Left hindlimb (tissue), 1 donor: ENCODE measurements at places on chromosomes 6 and 20.

GRCh38 chr6:43847741-43848630 is 78.0 kb downstream of the VEGFA start:
- DNase-seq: no peak

- no peak for DNase-seq
Measured at GRCh38 chr20:57611586-57612311, 8.5 kb downstream of the ZBP1 start.

DNA sequence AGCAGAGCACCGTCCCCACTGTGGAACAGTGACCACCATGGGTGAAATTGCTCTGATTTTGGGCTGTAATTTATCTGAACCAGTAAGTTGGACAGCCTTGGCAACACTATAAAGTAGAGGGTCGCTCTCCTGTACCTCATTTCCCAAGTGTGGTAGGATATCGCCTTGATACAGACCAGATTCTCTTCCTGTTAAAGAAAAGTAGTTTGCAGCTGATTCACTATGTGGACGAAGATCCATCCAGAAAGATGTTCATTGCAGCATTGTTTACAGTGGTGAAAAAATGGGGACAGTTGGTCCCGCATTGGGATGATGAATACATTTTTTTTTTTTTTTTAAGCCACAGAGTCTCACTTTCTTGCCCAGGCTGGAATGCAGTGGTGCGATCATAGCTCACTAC is 74.3 kb downstream of the SLX4IP start:
- no peak for DNase-seq

- DNase-seq: no peak
Measured at GRCh38 chr6:163311830-163312229, 102.7 kb upstream of the QKI start.

- DNase-seq: no peak
Measured at GRCh38 chr20:61066526-61066925, 185.5 kb upstream of the CDH4 start.

DNA sequence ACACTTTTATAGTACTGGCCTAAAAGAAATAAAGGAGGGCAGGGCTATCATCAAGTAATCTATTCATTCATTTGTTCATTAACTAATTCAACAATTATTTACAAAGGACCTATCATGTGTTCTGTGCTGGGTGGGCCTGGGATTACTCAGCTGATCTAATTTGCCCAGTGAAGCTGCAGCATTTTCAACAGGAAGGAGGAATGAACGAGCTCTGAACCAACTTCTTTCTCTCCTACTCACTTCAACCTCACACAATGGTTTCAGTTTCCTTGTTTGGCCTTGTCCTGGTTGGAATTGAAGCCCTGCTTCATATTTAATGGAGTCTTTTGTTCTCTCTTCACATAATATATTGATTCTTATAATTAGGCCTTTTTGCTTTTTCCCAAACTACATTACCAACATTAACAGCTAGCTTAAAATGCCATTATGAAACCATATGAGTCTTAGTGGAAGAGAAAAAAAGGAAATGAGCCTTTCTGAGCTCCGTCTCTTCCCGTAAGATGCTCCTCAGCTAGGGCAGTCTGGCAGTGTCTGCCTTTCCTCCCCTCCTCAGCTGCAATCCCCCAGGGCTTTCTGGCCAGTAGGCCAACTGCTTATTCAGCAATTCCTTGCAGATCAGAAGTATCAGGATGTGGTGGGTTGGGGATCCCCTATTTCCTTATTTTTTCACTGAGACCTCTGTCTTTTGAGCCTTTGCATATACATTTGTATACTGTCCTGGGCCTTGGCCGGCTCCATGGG is 79.4 kb upstream of the NRN1 start:
- peak; percentile 32 for DNase-seq

- DNase-seq: no peak
Measured at GRCh38 chr6:119122336-119122735, 43.9 kb upstream of the FAM184A start.

DNA sequence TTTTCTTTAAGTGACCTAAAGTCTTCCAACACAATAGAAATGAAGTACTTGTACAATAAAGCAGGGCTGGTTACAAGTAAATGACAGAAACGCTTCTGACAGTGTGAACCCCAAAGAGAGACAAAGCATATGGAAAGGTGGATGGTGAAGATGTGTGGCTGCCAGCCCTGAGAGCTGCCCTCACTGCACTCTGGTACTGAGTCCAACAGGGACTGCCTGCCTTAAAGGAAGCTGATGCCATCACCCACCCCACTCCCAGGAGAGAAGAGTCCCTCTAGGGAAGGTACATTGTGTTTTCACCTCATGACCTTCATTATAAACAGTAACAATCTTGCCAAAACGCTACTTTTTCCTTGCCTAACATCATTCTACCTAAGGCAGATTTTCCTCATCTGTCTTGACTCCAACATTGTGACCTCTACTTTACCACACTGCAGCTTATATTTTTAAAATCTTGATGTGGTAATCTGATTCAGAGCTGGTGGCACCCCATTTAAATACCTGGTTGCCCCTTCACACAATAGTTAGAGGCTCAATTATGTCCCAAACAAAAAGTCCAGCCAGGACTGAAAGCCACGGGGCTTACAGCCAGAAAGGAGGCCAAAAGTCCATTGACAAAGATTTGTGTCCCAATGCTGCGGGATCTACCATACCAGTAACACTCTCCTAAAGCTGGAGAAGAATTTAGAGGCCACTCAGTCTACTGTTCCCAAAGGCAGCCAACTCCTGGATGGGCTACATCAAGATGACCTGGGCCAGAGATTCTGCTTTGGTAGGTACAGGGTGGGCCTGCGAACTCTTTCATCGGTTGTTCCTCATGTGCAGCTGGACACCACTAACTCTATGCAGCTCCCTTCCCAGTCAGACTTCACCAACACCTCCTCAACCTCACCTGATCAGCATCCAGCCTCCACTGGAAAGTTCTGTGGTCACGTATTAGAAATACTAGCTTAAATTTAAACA is 4.4 kb downstream of the APMAP start:
- DNase-seq: no peak

- no peak for DNase-seq
Measured at GRCh38 chr6:149925253-149925973, 2.5 kb upstream of the RAET1G start.

DNA sequence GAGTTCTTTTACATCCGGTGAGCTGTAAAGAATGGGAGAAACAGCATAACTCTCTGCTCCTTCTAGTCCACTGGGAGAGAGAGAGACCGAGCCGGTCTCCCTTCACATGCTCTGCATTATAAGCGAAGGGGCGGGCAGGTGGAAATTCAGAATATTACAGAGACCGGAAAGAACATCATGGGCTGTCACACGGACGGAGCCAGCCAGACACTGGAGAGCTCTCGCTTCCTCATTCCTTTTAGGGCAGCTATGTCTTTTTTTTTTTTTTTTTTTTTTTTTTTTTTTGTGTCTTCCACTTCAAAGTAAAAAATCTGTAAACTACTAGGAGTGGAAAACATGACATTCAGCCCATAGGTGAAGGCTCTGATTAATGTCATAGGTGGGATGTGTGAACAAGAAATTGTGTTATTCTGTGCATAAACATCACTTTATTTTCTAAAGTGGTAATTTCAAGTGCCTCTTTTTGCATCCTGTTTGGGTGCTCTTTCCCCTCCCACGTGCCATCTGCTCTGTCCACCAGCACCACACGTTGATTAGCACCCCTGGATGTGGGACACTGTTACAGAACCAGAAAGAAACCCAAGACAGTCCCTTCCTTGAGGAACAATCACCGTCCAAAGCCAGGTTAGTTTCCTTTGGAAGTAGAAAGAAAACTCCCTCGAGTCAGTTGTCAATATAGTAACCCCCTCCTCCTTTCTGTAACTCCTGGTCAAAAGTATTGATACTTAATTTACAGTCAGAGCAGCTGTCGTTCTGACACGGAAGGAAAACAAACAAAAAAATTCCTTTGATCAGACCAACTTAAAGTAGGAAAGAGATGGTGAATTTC is at the start of gene TAGAP:
Gene TAGAP, minus strand, starts transcription at position 93 of the 829 bp plus-strand sequence. CDS start 845 bp downstream, outside the sequence.
- peak; percentile 51 for DNase-seq

DNA sequence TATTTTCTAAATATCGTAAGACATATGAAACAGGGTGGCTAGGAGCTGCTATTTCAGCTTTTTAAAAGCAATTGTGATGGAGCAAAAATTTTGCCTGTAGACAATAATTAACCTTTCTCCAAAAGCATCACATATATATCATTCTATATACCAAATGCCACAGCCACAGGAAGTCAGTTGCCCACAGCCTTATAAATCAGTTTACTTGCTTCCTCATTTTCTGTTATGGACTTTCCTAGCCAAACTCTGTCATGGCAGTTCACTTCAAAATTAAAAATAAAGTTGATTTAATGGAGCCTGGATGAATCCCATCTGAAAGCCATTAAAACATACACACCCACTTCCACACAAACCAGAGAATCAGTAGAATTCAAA is 93.4 kb upstream of the NHSL1 start:
- DNase-seq: no peak

DNA sequence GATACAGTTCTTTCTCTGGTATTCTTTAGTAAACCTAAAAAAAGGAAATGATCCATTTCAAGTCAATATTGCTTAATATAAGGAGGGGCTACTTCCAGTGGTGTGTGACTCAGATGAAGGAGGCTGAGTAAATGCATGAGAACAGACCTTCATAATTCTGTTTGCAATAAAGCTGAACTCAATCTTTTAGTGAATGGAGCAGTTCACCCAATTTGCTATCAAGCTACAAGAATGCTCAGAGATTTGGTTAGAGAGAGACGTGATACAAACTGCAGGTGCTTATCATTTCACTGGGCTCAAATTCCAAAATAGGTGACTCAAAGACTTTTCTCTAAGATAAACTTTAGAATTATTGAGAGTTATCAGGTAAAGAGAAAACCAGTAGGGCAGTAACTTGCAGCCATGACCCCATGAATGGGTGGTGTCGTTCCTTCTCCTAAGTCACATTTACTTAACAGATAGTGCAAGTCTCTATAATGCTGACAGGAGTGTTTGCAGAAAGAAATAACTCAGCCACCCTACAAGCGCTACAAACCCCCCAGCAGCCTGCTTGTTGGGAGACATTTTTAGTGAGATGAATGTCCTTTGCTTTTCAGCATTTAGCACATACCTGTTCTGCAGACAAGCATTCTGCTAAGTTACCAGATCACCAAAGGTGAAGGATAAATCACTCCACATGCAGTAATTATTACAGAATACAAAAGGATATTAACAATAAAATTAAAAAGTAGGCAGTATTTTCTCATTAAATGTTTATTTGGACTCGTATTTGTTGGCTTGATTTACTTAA is 16.4 kb upstream of the BLOC1S5 start:
- DNase-seq: no peak

DNA sequence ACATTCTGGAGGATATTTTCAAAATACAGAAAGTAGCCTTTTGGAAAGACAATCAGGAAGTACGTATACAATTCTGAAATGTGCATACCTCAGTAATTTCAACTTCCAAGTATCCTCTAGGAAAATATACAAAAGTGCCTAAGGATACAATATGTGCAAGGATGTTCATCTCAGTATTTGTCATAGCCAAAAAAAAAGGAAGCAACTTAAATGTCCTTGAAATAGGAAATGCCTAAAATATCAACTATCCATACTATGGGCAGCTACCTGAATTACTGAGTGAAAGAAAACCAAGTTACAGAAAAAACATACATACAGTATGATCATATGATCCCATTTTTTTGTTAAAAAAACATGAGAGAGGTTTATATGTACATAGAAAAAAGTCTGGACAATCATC is 1.5 kb downstream of the PPIL1 start:
- no peak for DNase-seq

- DNase-seq: peak; percentile 55
Measured at GRCh38 chr6:149484733-149485700, at the start of gene ZC3H12D. Gene ZC3H12D, minus strand, starts transcription at chr6:149485014. Its CDS starts 10,471 bp downstream, at chr6:149474543.

DNA sequence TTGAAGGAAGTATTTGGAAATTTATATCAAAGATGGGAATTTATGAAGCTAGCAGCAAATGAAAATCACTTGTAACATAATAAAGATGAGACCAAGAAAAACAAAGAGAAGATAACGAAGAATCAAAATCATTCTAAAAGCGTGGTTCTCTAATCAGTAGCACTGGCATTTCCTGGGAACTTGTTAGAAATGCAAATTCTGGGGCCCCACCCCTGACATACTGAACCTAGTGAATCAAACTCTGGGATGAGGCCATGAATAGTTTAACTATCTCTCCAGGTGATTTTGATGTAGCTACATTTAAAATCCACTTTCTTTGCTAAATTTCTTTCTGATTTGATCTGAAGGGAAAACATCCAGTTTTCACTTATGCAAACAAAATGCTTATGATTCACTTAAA is 1075.6 kb downstream of the HACE1 start:
- DNase-seq: no peak

GRCh38 chr20:1539816-1540419 is 17.6 kb downstream of the SIRPD start:
- DNase-seq: no peak

GRCh38 chr20:5864873-5865587 is 85.3 kb downstream of the TRMT6 start:
- DNase-seq: no peak

- no peak for DNase-seq
Measured at GRCh38 chr20:50265245-50265946, 74.8 kb downstream of the CEBPB start.

- DNase-seq: peak; percentile 79
Measured at GRCh38 chr6:27894839-27895762, 17.1 kb downstream of the OR2B2 start.

DNA sequence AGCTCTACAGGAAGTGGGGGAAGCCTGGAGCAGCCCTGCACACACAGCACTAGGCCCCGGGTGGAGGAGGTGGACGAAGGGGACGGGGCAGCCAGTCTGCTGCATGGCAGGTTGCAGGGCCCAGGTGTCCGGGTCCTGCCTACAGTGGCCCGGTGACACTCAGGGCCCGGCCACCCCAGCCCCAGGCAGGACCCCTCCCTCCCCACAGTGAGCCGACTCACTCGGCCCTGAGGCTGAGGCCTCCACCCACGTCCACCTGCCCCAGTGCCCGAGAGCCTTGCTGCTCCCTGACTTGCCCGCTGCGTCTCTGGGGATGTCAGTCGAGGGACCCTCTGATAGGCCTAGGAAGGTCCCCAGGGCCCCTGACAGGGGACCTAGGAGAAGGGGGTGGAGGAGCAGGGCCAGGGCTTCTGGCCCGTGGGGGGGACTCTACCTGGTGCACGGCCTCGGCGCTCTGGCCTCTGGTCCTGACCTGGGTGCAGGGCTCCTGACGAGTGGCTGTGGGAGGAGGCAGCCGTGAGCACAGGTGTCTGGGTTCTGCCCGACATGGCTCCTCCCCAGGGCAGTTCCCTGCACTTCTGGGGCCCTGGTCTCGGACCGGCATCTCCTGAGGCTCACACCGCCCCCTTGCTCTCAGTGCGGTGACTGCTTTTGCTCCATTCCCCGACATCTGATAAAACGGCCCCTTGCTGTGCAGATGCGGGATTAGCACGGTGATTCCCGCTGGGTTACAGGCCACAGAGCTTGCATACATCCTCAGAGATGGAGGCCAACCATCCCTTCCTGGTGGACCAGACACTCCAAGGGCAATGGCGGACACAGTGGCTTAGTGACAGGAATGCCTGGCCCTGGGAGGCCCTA is 20.1 kb downstream of the FRMD1 start:
- DNase-seq: no peak

- no peak for DNase-seq
Measured at GRCh38 chr20:1897541-1897940, 2.3 kb downstream of the SIRPA start.

DNA sequence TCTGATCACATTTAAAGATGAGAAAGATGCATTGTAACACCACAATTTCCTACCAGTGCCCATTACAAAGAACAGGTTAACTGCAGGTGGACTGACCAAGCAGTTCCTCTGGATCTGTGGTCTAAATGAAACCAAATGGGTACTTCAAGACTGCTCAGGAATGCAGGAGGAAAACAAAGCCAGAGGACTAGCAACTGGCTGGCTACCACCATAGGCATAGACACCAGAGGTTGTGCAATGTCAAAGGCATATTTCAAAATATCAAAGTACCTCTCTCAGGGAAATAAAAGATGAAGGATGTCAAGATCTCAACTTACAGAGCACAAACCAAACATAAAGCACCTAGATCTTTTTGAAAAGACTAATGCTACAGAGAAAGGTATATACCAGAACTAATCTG is 65.5 kb downstream of the GMDS start:
- DNase-seq: no peak
